ENCODE measurements at places on chromosomes 1 and 21.

- DNase-seq, result no peak
Observed at GRCh38 chr1:90204780-90205179, 209.9 kb downstream of the ZNF326 start.

DNA sequence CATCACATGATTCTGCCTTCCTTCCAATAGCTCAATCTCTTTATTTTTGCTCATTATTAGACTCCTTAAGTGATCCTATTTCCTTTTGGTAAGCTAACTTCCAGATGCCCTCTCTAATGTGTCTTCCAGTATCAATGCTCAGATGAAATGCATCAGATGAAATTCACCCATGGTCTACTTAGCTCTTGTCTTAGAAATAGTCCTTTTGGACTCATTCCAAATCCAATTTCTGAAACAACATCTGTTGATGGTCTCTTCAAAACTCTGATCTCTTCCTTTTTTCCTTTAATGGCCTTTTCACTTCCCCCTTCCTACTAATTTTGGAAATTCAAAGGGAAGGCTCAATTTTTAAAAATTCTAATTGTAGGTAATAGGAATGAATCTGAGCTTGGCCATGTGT is 81.1 kb upstream of the GREM2 start:
- no peak for DNase-seq

- no peak for DNase-seq
Observed at GRCh38 chr1:158035976-158036583, 42.6 kb downstream of the KIRREL1 start.

DNA sequence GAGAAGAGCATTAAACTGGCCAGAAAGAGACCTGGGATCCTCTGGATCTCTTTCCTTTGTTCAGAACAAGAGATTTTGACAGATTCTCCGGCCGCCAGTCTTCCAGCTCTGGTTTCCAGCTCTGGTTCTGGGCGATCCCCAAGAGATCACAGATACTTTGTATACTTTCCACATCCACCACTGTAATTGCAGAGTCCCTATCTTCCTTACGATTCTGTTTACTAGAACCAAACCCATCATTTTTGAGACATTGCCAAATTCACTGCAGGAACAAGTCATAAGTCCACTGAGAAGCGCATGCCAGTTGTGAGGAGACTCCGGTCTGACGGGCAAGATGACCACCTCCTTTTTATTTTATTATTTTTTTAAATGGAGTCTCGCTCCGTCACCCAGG is 505.2 kb downstream of the SMYD3 start:
- no peak for DNase-seq

GRCh38 chr1:56320464-56321149 is 258.8 kb downstream of the PLPP3 start:
- no peak for DNase-seq

GRCh38 chr1:201054091-201054543 is 30.6 kb upstream of the KIF21B start:
- DNase-seq, result no peak

DNA sequence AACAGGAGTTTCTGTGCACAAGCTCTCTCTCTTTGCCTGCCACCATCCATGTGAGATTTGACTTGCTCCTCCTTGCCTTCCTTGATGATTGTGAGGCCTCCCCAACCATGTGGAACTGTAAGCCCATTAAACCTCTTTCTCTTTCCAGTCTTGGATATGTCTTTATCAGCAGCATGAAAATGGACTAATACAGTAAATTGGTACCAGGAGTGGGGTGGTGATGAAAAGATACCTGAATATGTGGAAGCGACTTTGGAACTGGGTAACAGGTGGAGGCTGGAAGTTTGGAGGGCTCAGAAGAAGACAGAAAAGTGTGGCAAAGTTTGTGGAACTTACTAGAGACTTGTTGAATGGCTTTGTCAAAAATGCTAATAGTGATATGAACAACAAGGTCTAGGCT is 69.1 kb upstream of the VANGL1 start:
- DNase-seq, result no peak

DNA sequence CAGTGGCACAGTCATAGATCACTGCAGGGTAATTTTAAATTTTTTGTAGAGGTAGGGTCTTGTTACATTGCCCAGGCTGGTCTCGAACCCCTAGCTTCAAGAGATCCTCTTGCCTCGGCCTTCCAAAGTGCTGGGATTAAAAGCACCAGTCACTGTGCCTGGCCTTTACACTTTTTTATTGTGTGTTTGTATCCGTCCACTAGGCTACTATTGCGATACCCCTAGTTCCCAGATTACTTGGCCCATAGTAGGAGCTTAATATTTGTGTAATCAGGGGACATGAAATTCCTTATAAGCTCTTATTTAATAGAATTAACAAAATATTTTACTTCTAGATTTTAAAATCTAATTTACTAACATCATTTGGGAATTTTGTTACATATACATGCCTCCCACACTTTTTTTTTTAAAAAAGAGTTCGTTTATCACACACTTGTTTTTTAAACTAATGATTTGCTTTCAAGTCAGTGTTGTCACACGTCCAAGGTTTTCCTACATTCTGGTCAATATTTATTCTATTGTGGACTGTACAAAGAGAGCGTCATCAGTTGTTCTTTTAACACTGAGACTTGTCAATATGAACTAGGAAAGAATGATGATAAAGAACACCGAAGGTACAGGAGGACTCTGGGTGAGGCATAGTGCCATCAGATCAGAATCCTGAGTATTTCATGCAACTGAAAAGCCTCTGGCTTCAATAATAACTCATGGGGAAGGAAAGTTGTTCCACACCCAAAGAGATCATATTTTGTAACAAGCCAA is 63.7 kb downstream of the LEPR start:
- DNase-seq, result no peak

GRCh38 chr1:1376551-1377226 is 1.7 kb upstream of the AURKAIP1 start:
- no peak for DNase-seq

- DNase-seq, result no peak
Observed at GRCh38 chr1:71362691-71363090, 281.9 kb upstream of the ZRANB2 start.

DNA sequence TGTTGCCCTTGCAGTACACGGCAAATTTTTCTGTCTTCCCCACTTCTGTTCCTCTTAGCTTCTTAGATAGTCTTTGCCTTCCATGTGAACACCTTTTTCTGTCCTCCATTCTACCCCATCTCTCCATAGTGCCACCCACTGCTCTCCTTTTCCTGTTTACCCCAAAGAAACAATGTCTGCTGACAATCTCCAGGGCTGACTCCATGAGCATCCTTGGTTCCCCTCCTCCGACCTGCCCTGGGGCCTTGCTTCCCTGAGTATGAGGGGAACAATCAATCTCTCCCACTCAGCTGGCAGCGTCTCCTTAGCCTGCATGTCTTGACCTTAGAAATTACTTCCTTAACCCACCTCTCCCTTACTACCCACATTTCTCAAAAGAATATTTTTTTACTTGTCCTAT is 12.3 kb upstream of the MYBPHL start:
- no peak for DNase-seq

DNA sequence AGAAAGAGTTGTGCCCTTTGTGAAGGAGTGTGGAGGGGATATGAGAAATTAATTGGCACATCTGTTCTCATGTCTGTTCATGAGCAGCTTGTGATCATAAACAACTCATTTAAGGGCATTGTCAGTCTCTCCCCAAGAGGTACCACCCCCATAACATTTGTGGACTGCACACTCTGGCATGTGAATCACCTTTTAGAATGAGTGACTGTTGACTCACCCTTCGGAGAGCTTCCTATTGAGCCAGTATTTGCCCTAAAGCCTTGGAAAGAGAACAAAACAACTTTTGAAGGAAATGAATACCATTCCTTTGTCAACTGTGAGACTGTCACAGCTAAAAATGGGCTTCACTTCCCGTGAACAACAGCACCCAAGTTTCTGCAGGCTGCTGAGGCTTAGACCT is 27.5 kb upstream of the MYSM1 start:
- DNase-seq, result no peak

DNA sequence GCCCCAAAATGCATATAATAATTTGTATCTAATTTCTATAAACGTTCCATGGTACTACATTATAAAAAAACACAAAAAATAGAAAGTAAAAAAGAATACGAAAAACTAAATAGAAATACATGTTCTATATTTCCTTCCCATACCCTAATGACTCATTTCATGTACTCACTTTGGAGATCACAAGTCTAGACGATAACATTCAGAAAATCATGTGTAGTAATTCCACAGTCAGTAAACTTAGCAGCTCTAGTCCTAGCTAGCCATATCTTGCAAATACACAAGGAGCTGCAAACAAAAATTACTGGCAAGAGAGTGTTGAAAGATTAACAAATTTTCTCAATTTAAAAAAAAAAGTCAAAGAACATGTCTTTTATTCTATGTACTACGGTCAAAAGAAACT is 1.4 kb downstream of the GOLPH3L start:
- no peak for DNase-seq

DNA sequence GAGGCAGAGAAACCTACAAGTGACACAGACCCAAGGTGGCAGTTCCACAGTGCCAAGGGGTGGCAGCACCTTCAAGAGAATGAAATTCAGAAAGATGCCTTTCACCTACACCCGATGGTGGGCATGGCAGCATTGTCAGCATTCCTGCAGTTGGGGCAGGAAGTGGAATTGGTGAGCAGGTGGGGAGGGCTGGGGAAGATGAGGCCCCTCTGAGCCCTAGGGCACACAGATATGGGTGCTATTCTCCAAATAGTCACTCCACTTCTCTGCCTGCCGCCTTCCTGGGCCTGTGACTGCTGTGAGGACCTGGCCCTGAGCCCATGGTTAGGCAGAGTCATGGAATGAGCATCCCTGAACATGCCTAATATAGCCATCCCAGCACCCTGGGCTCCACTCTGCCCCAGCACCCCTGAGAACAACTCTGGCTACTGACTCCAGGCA is 8.3 kb downstream of the SHISA4 start:
- no peak for DNase-seq

DNA sequence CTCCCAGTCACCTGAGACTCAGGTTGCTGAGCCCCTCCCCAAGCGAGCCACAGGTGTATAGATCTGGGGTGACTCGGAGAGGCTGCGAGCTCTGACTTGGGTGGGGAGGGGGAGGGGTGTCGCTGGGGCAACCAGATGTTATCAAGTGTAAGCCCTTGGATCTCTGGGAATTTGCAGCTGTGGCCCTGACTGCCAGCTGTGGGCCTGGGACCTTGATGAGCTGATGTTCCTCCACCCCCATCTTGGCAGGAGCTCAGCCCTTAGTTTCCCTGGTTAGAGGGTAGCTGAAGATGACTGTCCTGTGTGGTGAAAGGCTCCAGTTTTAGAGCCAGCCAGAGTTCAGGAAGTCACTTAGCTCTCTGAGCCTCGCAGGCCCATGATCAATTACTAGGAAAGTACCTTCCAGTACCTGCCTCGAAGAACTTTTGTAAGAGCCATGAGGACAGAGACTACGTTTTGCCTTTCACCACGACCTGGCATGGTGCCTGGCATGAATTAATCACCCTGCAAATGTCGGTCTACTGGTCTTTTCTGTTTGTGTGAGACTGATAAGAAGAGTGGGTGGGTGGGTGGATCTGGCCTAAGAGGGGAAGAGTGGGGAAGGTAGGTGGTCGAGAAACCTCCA is 55.8 kb downstream of the YARS1 start:
- no peak for DNase-seq
